M059J (cell line): ENCODE measurements at places on chromosomes 3 and 15. TPM values are rescaled to one million over a fixed set of nuclear protein-coding genes. Genes with fewer than 3 reads are reported as not detected.
A peak's percentile ranks its signal among the peaks of the same experiment; 100 is the strongest.

The KIF7 gene
- total RNA-seq: 1.9 and 6.4 TPM in 2 replicates

GRCh38 chr3:99921986-99922385 lies 104.3 kb downstream of the CMSS1 start:
- DNase-seq: no peak

GRCh38 chr3:59424268-59425010 lies 374.6 kb upstream of the CFAP20DC start:
- DNase-seq: peak; percentile 92

DNA sequence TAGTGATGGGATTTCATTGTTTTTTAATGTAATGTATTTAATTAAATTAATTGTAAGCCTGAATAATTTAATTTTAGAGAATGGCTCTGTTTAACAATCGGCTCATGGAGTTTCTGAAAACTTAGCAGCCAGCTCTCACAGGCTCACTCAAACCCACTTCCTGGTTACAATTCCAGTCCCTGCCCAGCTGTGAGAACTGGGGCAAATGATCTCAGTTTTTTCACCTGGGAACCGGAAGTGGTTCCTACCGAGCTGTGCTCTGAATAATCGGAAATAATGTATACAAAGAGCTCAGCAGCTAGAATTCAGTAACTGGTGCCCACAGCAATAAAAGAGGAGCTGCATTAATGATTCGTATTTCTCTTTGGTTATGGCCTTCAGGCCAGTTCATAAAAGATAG lies 244.3 kb upstream of the MCTP2 start:
- DNase-seq: no peak

- peak; percentile 18 for DNase-seq
Observed at GRCh38 chr3:125140818-125141595, 71.5 kb downstream of the SLC12A8 start.

The PLA1A gene
- not detected in 2 replicates for total RNA-seq

GRCh38 chr3:162538491-162538890 lies 1041.9 kb downstream of the OTOL1 start:
- no peak for DNase-seq

The ITIH4 gene
- total RNA-seq: 0.02 TPM in 1 of 2 replicates, not detected in the other

The INSYN1 gene
- total RNA-seq: 0.39 TPM in 1 of 2 replicates, not detected in the other

The EOMES gene
- total RNA-seq: 0.10 TPM in 1 of 2 replicates, not detected in the other

GRCh38 chr15:26841514-26841913 lies 25.3 kb upstream of the GABRA5 start:
- no peak for DNase-seq

GRCh38 chr15:74709011-74709410 lies 13.2 kb upstream of the EDC3 start:
- DNase-seq: no peak

DNA sequence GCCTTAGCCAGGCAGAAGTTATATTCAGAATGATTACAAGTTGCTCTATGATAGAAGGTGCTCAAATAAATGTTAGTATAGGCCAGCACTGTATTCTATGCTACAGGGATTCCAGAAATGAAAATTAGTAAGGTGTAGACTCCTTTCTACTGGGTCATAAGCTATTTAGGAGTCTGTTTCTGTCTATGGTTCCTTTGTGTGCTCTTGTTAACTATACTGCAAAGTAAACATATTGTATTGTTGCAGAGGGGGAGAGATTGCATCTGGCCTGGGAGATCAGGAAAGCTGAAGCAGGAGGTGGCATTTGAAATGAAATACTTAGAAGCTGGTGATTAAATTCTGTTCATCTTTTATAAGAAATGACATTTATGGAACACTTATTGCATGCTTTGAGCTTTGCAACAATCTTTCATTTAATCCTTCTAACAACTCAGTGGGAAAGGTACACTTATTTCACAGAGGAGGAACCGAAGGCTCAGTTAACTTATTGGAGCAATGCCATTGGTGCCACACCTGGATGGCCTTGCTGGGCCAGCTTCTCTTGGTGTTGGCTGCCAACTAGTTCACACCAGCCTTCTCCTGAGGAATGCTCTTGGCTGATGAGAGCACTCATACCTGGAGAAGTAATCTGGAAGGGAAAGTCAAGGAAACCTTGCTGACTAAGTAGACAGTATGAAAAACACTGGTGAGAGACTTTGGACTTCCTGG lies 39.1 kb downstream of the ABHD5 start:
- no peak for DNase-seq

DNA sequence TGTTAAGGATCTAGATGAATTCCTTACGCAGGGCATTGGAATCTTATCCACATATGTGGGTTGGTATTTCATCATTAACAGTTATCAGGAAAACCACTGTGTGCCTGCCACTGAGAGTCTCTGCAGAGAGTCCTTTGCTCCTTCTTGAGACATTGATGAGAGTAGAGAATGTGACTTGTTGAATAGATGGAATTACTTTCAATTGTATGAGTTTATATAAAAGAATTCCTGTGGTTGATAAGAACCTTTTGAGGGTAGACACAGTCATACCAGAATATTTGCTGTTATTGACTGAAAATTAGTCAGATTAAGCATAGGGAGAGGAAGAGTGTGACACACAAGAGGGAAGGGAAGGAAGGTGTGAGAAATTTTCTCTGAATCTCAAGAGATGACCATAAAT lies 30.8 kb downstream of the ARHGEF26 start:
- peak; percentile 80 for DNase-seq

- DNase-seq: no peak
Observed at GRCh38 chr3:33089515-33089914, 7.4 kb downstream of the GLB1 start.

The ACTC1 gene
- 2.9 and 8.8 TPM in 2 replicates for total RNA-seq

The PRR23C gene
- total RNA-seq: not detected in 2 replicates

The YEATS2 gene
- 28.9 and 41.4 TPM in 2 replicates for total RNA-seq

The PPP4R2 gene
- 17.5 and 26.7 TPM in 2 replicates for total RNA-seq

The FBXL2 gene
- 2.9 and 3.8 TPM in 2 replicates for total RNA-seq

The FAM98B gene
- total RNA-seq: 3.5 and 24.9 TPM in 2 replicates

The CCR8 gene
- total RNA-seq: not detected in 2 replicates

- DNase-seq: no peak
Observed at GRCh38 chr3:30581067-30581585, 25.3 kb upstream of the TGFBR2 start.

DNA sequence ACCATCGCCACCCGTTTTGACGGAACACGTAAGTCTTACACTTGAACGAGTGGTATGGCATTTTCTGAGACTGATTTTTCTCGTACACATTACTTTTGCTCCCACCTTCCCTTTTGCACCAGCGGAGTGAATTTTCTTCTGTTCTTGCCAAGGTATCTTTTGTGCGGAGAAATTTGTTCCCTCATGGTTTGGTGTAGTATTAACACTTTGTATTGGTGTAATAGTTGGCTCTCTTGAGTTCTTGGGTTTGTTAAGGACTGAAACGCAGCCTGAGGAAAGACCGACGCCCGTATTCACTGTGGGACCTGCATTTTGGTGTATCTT lies 420 bp downstream of the KCNH8 start:
- DNase-seq: no peak

DNA sequence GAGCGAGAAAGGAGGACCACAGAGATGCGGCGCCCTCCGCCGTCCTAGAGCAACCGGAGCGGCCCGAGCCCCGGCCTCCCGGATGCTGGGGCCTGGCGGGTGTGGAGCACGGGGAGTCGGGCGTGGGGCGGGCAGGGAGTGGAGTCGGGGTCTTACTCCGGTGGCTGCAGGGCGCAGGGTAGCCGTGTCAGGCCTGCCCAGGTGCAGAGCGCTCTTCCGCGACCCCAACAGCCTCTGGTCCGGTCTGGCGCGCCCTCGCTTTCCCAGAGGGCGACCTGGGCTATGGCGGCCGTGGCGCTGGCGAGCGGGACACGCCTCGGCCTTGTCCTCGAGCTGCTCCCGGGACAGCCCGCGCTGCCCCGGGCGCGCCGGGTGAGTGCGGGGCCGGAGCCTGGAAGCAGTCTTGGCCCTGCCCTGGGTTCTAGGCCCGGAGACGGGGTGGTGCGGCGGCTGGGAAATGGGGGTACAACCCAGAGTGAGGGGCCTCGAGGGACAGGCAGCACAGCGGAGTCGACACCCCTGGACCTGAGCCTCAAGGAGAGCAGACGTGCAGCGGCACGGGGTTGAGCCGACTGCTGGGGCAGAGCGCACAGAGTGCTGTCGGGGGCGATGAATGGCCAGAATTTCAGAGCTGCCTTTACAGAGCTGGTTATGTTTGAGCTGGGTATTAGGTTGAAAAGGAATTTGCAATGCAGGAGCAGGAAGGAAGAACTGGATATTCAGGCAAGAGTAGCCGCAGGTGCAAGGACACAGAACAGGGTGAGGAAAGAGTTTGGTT lies at the start of gene ZNF662:
Gene ZNF662, plus strand, starts transcription at position 73 of the 778 bp plus-strand sequence. CDS start 1,973 bp downstream, outside the sequence.
- peak; percentile 8 for DNase-seq

DNA sequence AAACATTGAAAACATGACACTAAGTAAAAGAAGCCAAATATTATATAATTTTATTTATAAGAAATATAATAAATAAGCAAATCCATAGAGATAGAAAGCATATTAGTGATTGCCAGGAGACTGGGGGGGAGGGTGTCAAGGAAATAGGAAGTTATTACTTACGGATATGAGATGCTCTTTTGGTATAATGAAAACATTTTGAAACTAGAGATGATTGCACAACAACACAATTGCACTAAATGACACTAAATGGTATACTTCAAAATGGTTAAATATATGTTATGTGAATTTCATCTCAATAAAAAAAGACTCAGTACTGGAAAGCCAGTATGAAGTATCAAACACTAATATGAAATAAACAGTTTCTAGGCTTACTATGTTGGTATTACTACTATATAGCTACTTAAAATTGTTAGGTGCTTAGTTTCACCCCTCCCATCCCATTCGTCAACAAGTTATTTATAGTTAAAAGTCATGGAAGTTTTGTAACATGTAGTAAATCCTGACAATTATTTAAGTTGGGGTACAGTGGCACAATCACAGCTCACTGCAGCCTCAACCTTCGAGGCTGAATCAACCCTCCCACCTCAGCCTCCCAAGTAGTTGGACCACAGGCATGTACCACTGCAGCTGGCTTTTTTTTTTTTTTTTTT lies 43.7 kb downstream of the STAG1 start:
- no peak for DNase-seq

The GOLGA8T gene
- total RNA-seq: not detected in 2 replicates

DNA sequence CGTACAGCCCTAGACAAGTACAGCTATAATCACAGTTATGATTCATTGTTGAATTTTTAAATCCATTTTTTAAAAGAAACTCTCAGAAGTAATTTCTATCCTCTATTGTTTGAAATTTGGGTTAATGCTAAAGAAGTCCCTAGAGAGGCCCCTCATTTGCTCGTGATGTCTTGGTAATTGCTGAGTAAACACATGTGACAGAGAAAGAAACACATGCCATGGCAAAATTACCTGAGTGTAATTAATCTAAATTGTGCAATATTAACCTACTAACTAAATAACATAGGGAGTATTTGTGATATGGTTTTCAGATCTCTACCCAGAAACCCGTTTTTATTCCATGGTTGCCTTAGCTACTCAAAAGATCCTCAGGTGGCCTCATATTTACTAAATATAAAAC lies 10.8 kb downstream of the NEK10 start:
- DNase-seq: no peak

GRCh38 chr3:143584474-143584873 lies 263.8 kb downstream of the SLC9A9 start:
- no peak for DNase-seq

GRCh38 chr3:9778143-9779074 lies 8.7 kb upstream of the CAMK1 start:
- peak; percentile 40 for DNase-seq

GRCh38 chr3:48423241-48423882 lies 6.5 kb downstream of the PLXNB1 start:
- DNase-seq: no peak

DNA sequence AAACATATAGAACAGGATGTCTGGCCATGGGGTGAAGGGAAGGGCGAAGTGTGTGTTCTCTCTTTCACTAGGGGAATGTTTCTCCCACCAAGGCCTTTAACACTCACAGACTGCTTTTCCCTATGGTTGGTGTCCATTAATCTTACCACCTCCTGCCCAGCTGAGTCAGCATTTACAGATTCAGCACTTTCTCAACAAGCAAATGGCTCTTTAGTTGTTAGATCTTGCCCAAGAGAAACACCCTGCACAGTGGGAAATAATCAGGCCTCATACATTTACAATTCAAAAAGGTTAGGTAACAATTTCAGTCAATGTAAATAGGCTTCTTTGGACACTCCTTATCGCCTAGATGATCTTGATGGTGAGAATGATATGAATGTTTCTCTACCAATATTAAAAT lies 418.2 kb downstream of the EPHA3 start:
- DNase-seq: no peak

GRCh38 chr3:4398941-4399245 lies 68.2 kb downstream of the SUMF1 start:
- DNase-seq: no peak

GRCh38 chr3:194610689-194611088 lies 22.5 kb downstream of the TMEM44 start:
- no peak for DNase-seq

DNA sequence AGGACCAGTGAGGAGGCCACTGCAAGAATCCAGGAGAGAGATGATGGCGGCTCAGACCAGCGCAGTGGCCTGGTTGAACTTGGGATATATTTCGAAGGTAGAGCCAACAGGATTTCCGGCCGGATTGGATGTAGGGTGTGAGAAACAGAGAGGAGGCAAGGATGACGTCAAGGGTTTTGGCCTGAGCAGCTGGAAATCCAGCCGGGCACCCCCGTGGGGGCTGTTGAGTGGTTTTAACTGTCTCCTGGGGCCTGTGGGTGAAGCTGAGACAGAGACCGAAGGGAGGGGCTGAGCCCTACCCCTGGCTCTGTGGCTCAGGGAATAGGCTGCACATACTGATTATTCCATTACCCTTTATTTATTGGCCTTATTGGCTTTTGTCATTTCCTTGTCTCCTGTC lies 45.7 kb downstream of the EXOG start:
- DNase-seq: no peak

The QRICH1 gene
- total RNA-seq: 44.8 and 62.9 TPM in 2 replicates

DNA sequence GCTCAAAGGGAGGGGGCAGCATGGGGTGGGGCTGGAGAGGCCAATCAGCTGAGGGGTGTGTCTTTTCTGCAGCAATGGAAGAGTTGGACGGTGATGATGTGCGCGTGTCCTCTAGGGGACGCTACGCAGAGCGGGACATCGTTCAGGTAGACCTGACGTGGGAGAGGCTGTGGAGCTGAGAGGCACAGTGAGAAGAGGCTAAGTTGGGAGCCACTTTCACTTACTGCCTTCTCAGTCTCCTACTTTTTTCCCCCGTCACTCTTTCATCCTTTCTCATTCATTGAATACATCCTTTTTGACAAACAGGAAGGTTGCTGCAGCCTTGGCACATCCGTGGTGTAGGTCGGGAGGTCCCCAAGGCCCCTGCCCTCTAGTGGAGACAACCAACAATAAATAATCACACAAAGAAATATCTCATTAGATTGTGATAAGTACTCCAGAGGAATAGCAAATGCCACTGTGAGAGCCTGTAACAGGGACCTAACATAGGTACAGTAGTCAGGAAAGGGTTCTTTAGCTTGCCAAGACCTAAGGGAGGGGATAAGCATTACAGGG lies 4.4 kb upstream of the BRPF1 start:
- no peak for DNase-seq
